CD4-positive, alpha-beta memory T cell (primary cell): ENCODE measurements at places on chromosomes 16 and 17.

- no peak for DNase-seq
Observed at GRCh38 chr16:16972831-16973230, 497.9 kb downstream of the XYLT1 start.

DNA sequence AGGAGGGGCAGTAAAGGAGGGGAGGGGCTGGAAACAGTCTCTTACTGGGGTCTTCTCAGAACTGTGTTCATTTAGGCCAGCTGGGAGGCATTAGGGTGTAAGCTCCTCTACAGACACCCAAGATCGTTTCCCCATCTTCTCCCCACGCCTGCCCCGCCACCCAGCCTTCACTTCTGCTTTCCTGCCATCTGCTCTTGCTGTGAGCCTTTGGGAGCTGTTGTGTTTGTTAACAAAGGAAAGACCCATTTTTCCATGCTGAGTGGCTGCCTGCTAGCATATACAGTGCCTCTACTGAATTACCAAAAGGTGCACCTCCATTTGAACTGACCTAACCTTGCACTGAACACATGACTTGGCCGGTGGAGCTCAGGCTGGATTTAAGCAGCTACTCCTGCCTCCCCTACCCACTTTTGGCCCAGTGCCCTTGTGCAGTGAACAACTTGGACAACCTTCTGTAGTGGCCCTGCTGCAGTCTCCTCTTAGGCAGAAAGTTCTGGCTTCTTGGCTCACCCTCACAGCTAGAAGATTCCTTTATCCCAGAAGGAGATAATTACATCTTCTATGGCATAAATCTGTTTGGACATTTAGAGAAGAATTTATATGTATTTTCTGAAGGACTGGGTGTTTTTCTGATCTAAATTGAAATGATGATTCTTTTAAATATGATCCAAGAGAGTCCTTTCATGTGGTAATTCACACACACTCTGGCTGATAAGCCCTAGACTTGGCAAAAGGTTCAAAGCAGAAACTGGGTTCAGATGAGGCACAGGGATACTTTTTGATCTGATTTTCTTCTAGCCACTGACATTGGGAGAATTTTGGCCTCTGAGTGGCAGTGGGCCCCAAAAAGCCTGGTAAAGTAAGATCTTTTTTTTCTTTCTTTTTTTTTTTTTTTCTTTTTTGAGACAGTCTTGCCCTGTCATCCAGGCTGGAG lies 81.9 kb upstream of the HNF1B start:
- DNase-seq = no peak

GRCh38 chr17:61040666-61041065 lies 359.0 kb upstream of the TBX2 start:
- DNase-seq = no peak

DNA sequence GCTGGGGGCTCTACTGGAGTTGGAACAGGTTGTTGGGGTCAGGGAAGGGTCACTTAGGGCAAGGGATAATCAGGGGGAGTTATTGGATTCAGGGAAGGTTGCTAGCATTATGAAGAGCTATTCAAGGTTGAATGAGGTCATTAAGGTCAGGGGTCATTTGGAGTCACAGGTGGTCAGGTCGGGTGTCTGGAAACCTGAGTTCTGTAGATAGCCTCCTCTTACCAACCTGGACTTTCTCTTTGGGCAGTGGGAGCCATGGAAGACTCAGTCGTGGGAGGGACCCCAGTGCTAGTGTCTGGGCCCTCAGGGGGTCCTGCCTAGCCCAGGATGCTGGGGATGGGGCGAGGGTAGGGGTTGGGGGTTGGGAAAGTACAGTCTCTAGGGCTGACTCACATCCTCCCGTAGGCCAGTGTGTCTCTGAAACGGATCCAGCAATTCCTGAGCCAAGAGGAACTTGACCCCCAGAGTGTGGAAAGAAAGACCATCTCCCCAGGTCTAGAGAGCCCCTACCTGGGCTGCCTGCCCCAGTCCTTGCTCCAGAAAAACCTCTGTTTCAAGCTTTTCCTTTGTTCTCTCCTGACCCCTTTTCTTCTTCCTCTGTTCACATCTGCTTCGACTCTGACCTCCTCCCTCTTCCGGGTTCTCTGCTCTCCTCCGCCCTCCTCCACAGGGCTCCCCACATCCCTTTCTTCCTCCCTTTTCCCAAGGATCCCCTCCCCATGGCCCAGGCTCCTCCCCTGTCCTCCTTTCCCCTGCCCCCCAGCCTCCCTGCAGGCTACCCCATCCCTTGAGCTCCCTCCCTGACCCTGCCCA lies 33.5 kb downstream of the ABCC3 start:
- no peak for DNase-seq

GRCh38 chr17:68491381-68492231 lies 20.6 kb upstream of the PRKAR1A start:
- DNase-seq = no peak

- no peak for DNase-seq
Observed at GRCh38 chr17:6160911-6161855, 91.0 kb downstream of the WSCD1 start.

DNA sequence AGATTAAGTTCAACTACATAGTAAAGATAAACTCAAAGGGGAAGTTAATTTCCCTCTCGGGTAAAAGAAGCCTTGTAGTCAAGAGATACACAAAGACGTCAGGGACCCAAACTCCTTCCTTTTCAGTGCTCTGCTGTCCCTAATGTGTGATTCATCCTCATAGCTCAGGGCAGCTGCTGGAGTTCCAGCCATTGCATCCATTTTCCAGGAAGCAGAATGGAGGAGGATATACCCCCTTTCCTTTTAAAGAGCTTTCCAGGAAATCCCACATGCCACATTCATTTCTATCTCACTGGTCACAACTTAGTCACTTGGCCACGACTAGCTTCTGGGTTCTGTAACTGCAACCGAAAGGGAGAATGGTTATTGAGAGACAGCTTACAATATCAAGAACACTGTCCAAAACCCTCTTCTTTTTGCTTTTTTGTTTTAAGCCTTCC lies 95.3 kb downstream of the SOCS1 start:
- no peak for DNase-seq

DNA sequence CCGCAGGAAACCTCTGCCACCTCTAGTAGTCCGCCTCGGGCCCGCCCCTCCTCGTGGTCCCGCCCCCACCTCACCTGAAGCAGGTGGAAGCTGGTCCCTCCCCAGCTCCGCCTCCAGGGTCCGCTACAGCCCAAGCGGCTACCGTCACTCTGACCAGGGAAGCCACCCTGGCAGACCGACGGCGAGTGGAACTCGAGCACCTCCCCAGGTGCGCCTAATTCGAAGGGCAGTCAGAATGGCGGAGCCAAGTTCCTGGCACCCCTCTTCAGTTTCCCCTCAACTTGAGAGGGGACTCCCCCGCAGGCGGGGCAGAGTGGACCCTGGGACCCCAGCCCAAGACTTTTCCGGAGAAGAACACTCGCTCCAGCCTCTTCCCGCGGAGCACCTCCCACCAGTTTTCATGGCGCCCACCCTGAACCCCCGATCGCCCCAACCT lies 507 bp downstream of the FHOD1 start:
- DNase-seq = peak; percentile 44

DNA sequence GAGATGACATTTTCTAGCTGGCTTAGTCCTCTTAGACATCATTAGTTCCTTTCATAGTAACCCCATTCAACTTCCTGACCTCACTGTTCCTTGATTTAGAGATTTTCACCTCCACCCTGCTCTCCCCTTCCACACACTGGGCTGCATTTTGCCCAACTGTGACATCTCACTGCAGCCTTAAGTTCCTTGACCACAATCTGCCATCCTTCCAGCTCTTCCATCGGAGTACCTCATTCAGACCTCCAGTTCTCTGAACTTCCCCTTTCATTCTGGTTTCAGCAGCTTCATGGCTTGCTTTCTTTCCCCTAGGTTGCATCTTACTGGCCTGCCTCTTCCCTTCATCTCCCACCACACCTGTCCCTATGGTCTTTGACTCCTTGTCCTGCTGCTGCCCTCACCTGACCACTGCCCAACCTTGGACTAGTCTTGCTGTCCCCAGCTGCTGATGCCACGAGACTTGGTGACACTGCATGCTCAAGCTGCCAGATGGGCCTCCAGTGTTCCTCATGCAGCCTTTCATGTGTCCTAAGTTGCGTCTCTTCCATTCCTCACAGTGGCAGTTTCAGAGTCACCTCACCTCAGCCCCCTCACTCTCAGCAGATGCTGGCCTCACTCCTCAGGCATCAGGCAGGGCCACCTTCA lies 40.8 kb downstream of the NUP88 start:
- no peak for DNase-seq

GRCh38 chr16:55257966-55258613 lies 65.9 kb upstream of the IRX6 start:
- peak; percentile 20 for DNase-seq

DNA sequence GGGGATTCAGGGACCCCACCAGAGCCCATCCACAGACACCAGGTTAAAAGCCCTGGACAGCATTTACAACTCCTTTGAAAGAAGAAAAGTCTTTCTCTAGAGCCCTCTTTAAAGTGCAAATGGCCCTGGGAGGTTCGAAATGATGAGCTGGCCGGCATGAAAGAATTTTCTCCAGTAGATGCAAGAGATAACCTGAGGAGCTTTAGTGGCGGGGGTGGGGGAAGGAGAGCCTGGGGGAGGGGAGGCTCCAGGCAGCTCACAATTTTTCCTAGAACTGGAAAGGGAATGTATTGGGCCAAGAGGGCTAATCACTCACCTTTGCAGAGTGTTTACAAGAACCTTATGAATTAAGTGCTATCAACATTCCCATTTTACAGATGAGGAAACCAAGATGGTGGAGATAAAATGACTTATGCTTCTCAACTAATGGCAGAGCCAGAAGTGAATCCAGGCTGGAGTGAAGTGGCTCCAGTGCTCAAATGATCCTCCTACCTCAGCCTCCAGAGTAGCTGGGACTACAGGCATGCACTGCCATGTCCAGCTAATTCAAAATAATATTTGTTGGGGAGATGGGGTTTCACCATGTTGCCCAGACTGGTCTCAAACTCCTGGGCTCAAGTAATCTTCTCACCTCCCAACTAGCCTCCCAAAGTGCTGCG lies 4.2 kb upstream of the CDH1 start:
- DNase-seq = no peak

DNA sequence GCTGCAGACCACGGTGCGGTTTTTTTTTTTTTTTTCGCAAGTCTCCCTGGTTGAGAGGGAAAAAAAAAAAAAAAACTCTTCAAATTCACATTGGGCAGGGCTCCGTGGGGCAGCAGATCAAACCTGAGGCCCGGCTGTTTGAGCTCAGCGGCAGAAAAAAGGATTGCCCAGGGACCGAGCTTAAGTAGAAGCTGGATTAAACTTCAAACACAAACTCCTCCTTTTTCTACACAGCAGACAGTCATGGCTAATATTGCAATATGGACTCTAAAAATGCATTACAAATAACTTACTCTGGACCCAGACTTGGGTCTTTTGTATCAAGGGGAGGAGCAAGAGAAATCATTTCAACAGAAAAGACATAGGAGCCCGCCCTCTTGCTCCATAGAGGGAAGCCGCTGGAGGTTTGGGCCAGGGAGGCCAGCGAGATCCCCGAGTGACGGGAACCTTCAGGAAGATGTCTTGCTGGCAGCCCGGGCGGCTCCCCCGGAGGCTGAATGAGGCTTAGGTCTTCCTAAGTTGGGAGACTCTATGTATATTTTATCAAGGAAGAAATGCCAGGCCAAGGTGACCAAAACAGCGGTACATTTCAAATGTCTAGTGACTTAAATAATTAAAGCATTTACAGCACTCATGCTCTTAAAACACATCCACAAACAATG lies 167.7 kb downstream of the ZNF423 start:
- no peak for DNase-seq

- no peak for DNase-seq
Observed at GRCh38 chr17:6556121-6557039, at the start of gene PITPNM3. Gene PITPNM3 (minus strand): TSS chr17:6556555. CDS start chr17:6556406, 149 bp downstream.

DNA sequence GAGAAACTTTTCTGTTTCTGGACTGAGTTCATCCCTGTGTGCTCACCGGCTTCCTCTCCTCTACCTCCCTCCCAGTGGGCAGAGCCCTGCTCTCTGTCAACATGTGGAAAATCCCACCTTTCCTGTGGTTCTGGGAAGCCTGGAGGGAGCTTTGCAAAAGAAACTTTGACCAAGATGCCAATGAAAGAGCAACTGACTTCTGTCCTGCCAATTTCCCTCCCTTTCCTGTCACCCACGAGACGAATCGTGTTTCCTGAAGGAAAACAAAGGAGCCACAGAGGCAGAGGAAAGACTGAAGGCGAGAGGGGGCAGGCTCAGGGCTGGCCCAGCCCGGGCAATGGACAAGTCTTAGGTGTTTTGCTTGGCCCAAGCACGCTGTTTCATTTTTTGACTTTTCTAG lies 82.8 kb downstream of the PLCG2 start:
- DNase-seq = no peak

DNA sequence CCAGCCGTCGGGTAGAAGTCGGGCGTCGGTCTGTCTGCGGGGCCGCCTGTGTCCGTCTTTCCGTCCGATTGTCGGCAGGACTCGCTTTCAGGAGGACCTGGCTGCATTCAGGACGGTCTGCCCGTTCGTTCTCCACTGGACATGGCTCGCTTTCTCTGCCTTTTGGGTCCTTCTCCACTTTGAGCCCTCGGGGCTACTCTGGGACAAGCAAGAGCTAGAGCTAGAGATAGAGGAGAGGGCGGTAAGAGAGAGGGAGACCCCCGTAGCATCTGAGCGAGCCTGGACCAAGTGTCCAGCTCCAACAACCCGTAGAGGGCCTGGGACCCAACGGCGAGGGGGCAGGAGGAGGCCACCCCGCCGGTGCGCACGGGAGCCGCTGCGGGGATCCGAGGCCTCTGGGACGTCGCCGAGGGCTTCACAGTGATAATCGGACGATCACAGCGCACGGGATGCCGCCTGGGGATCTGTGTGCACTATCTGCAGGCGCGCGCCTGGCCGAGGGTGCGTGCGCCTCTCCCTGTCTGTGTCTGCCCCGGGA lies 4.5 kb downstream of the TBX4 start:
- DNase-seq = no peak

DNA sequence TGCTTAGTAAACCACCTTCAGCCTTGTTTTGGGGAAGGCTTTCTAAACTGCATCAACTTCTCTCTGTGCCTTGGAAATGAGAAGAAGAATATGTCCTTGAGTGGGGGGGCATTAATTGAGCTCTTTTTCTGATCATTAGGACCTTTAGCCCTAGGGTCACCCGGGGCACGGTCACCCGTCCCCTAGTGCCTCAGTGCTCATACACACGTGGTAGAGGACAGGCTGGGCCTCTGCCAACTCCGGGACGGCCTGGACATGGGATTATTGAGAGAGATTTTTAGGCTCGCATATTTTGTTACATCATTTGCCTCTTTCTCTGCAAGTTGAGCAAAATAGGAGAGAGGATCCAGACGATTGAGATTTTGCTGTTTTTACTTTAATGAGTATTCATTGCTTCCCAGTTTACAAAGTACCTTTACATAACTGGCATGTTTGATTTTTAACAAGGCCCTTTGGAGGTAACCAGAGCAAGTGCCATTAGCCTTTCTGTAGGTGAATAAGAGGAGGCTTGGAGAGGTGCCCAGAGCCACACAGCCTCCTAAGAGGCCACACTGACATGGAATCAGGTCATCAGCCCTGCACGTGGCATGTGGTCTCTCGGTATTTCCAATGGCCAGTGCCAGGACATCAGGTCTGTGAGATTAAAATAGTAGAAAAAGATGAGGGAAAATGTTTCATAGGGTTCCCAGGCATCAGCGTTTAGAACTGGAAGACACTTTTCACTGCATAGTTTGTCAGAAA lies 11.1 kb downstream of the PMM2 start:
- no peak for DNase-seq

GRCh38 chr17:79955691-79956440 lies 79.8 kb downstream of the TBC1D16 start:
- no peak for DNase-seq

- DNase-seq = no peak
Observed at GRCh38 chr17:49431743-49432142, 17.1 kb upstream of the PHB1 start.
